ENCODE measurements at places on chromosomes 1 and 21.

DNA sequence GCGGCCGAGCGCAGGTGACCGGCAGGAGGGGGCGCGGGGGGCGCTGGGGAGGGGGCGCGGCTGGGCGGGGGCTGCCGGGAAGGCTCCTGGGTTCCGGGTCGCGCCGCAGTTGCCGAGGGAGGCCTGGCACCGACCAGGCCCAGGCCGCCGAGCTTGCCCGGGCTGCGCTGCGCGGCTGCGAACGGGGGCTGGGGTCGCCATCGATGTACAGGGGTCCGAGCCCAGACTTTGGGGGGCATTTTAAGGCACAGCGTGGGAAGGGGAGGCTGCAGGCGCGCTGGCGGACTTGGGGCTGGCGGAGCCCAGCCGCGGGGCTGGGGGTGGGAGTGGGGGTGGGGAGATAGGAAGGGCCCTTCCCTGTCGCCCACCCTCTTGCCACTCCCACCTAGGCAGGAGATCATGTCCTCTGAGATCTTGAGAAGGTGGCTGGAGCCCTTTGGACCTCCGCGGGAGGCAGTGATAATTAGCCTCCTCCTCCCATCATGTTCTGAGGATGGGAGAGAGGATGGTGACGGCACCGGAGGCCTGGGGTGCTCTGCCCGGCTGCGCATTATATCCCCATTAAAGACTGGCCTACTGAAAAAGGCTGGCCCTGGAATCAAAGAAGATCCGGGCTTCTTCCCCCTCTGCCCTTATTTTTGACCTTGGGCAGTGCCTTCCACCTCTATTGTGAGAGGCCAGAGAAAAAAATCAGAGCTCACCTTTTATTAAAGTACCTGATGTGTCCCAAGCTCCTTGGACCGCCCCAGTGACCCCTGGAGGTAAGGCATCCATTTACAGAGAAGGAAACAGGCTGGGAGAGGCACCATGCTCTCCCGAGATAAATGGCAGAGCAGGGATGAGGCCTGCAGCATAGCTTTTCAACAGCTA is 497 bp downstream of the FBXO44 start:
- DNase-seq: no peak

DNA sequence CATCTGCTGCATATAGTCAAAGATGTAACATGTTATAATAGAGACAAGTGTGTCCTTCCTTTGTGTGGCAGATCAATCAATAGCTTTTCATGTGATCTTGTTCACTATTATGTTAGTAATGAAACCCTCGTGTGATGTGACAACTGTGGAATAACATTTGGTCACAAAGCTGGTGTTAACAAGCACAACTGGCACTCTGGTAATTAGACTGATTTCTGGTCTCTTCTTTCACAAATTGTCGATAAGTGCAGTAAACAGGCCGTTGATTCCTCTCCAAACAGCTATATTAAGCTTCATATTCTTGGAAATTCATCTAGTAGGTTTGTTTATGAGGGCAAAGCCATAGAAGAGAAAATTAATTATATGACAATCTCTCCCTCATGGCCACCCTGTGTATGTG is 616.7 kb upstream of the PTBP2 start:
- no peak for DNase-seq

GRCh38 chr1:30887485-30888315 is 20.9 kb downstream of the SDC3 start:
- DNase-seq: no peak

- no peak for DNase-seq
These were observed 250.3 kb downstream of the PTPRC start for GRCh38 chr1:198889101-198889500.

- DNase-seq: peak; percentile 27
These were observed 918 bp downstream of the MIB2 start for GRCh38 chr1:1616045-1616790.

DNA sequence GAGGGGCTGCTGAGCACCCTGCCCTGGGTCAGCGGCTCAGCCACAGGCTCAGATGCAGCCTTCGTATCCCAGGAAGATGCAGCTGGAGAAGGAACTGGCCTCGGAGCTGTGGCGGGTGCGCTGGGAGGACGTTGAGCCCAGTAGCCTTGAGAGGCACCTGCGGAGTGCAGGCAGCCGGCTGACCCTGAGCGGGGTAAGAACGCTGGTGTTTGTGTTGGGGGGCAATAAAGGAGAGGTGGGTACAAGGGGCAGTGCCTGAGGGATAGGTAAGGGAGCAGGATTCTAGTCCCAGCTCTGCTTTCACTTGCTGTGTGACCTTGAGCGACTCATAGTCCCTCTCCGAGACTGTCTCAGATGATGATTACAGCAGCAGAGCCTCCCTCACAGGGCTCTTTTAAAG is 6.4 kb downstream of the NPR1 start:
- no peak for DNase-seq

DNA sequence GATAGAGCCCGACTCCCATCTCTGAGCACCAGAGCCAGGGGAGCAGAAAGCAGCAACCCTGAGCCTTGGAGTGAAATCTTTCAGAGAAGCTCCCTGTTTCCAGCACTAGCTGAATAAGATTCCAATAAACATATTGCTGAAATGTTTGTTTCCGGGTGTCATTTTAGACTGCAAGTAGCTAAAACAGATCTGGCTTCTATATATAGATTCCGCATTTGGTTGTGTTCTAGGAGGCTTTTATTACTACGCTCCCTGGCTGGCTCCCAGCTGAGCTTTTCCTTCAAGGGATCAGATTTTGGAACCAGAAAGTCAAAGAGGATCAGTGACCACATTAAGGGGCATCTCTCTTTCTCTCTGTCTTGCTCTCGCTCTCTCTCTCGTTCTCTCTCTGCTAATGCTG is 88.2 kb downstream of the PAPPA2 start:
- DNase-seq: no peak

DNA sequence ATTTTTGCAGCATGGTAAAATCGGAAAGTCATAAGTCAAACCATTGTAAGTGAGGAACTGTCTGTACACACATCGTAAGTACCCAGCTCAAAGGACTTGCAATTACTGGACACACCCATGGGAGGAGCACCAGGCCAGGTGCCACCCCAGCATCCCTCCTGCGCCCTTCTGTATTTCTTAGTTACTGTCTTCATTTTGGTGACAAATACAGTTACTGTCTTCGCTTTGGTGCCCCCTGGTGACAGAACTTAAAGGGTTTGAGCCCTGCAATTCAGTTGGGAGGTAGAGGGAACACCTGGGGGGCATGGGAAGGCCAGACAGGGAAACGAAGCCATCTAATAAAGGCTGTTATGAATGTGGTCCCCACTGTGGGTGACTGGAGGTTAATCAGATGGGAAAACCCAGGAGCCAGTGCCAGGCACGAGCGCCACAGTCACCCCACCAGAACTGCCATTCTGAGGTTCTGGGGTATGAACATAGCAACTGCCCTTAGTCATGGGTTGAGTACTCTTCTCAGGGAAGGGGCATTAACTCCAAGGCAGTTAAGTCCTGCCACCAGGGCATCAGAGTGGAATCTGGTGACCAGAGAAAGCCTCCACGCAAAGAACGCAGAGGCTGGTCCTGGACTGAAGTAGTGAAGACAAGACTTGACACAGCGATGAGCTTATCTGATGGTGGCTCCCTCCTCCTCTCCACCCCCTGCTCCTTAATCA is 612.9 kb downstream of the PTPRU start:
- peak; percentile 52 for DNase-seq

- no peak for DNase-seq
These were observed 40.0 kb downstream of the PRAMEF20 start for GRCh38 chr1:13450204-13450603.

DNA sequence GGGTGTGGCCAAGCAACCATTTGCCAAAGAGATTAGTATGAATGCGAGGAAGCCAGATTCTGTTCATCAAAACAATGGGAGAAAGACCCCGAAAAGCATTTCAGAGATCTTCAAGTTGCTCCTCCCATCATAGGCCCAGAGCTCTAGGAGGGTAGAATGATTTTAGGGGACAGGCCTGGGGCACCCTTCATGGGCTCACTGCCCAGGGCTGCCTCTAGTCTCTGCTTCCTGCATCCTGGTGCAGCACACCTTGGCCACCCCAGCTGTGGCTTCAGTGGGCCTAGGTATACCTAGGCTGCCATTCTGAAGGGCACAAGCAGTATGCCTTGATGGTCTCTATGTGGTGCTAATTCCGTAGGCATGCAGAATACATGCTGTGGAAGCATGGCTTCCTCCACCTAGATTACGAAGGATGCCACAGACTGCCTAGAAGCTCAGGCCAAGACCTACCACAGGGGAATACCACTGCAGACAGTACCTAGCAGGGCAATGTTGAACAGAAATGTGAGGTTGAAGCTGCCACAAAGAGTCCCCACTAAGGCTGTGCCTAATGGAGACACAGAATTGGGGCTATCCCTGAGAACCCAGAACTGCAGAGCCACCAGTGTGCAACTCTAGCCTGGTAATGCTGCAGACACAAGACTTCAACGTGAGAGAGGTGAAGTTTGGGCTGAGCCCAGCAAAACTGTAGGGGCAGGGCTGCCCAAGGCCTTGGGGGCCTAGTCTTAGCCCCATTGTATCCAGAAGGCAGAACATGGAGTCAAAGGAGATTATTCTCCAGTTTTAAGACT is 158.8 kb downstream of the CLIC6 start:
- DNase-seq: no peak

DNA sequence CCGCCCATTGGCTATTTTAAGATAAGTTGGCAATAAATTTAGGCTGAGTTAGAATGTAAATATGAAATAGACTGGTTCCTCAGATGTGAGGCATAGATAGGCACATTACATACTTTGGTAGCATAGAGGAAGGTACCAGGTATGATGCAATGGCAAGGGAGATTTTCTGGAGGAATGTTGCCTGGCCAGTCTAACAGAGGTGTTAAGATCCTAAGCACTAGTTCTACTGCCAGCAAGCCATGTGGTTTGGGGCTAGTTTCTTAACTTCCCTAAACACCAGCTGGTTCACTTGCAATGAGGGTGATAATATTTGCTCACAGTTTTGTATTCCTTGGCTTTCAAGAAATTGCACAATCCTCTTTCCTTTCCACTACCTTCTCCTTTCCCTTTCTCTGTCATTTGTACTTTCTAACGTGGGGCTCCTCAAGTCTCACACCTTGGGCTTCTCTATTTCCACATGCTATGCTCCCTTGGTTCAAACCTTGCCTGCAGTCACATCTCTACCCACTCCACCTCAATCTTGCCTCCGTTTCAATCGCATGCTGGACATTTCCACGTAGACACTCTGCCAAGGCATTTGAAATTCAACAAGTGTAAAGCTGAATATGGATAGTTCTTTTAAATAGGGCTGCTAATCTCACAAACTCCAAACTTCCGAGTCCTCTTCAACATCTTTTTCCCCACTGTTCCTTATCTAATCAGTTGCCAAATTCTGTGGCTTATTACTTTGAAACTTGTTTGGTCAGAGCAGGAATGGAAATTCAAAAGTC is 4.7 kb upstream of the CD55 start:
- DNase-seq: peak; percentile 95

DNA sequence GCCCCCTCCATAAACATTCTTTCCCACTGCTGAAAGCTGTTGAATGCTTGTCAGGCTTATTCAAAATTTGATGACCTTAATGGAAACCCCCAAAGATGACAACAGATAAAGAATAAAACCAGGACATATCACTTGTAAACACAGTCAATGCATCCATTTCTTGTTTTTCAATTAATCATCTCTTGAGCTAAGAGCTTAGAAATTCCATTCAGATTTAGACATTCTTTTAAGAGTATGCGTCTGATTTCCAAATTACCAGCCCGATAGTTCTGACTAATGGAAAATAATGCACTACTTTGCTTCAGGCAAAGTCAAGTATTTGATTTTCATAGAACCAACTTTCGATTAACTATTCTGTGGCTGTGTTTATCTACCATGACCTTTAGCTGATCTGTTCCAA is 100.6 kb upstream of the RUNX1 start:
- no peak for DNase-seq

GRCh38 chr1:8625981-8626898 is 191.2 kb downstream of the RERE start:
- DNase-seq: no peak

GRCh38 chr1:82398357-82398756 is 597.6 kb downstream of the ADGRL2 start:
- DNase-seq: no peak

DNA sequence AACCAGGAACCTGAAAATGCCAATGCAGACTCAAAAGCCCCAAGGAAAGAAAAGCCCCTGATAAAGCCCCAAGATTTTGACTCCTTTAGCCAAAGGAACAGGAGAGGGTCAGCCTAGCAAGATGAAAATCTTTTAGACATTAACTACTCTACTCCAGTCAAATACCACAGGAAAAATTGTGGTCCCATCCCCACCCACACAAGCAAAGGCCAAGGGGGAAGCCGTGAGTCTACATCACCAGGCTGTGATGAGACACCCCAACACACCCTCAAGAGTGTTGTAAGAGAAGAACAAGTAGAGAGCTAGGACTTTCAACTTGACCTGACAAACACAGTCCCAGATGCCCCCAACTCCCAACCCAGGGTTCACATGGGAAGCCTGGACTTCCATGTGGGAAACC is 192.8 kb upstream of the NR5A2 start:
- no peak for DNase-seq

DNA sequence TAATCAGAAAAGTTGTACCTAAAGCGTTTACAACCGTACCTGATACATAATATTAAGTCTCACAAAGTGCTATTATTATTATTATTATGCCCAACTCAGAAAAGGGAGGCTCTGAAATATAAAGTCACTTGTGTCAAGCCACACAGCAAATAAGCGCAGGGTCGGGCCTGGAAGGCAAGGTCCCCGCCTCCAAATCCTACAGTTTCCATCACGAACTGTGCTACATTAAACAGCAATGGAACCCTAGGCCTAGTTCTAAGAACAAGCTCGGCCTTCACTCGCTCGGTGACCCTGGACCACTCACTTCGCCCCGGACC is 549 bp downstream of the PARS2 start:
- DNase-seq: no peak

DNA sequence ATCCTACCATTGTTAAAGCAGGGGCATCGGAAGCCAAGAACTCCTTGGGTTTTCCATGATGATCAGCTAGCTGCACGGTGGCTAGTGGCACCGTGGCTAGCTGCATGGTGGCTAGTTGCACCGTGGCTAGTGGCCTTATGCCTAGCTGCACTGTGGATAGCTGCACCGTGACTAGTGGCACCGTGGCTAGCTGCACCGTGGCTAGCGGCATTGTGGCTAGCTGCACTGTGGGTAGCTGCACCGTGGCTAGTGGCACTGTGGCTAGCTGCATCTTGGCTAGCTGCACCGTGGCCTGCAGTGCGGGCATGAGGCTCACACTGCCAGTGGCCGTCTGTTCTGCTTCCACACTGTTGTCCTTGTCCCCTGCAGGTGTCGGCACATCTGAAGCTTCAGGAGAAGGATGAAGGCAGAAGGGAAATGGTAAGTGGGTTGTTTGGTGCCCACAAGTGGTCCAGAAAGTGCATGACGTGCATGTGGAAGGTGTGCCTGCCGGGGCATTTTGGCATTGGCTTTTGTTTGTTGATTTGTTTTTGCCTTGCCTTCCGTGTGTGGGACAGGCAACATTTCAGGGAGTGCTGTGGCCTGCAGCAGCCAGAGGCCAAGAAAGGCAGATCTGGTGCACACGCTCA is 38.6 kb downstream of the TFF3 start:
- no peak for DNase-seq

DNA sequence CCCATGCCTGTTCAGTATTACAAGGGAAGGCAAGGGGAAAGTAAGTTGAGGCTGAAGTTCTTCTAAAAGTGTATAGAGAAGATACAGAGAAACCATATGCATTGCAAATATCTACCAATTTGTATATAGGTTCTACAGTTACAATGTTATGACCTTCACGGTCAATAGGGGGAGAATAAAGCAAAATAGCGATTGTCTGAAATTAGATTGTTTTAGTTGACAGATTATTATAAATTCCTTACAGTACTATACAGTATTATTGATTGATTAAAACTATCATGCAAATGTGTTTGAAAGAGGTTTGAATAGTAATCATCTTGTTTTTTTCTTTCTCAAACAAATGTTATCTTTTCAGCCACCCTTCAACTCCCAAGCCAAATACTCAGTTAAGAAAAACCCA is 13.7 kb upstream of the BRINP3 start:
- DNase-seq: no peak
